ENCODE measurements at places on chromosomes 13 and 19. TPM values are rescaled to one million over a fixed set of nuclear protein-coding genes. Genes with fewer than 3 reads are reported as not detected.

DNA sequence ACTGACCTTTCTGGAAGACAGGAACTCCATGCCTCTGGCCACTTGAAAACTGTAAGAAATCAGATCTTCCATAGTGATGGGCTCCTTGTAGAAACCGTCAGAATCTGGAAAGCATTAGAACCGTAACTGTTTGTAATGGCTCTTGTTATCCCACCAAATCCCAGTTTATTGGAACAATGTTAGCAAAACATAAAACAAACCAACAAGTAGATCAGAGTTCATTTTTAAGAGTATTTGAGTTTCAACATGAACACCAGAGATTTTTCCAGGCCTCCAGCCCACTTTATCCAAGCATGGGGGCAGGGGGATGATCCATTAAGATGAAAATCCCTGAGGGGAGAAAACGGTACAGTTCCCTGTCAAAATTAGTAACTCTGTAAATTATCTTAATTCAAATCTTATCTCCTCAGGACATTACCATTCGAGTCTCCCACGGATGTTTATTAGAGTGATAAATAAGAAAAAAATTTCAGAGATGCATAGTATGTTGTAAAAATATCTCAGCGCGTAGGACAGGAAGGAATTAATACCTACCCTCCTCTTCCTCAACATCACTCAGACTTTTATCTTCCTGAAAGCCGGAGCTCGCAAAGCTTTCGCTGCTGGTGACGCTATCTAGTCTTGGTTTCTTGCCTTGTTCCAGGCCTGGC lies 172.5 kb downstream of the FLT1 start:
- no peaks in the 10 kb centered on the region for H3K4me1 ChIP-seq
- no peaks in the 10 kb centered on the region for H3K27me3 ChIP-seq
- no peak for DNase-seq
- no peak overlapping the region for H3K4me3 ChIP-seq
- H3K27ac ChIP-seq, result no peak overlapping the region
- H3K36me3 ChIP-seq, result no peaks in the 10 kb centered on the region

DNA sequence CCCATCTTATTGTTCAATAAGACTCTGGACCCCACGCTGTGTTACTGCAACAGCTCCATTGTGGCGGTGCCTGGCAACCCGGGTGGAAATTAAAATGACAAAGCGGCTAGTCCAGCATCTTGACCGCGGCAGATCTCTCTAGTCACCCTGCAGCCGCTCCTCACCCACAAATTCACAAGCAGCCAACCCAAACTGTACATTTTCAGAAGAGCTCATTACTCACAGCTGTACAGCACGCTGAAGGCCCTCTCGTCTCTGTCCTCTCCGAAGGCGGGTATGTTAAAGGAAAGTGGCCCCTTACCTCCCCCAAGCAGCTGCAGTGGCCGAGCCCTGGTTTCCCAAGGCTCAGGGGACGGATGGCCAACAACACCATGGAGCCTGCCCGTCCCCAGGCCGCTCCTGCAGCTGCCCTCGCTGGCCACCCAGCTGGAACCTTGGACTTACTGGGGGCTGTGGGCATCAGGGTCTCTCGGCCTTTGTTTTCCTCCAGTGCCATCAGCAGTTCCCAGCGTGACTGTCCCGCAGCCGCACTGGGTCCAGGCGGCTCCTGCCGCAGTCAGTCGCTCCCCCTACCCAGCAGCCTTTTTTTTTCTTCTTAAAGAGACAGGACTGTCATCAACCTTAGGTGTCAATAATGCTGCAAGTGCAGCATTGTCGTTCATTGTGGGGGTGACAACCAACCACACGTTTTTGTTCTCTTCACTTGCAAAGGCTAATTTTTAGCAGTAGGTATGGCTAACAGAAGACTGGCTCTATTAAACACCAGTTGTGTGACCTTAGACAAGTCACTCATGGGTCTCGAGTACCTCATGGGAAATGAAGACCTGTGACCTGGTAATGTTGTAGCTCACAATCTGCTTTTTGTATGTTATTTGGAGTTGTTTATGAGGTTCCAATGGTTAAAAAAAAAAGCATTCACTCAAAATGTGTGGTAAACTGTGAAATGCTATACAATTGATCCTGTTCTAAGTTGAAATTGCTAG lies at the start of gene SACS:
Gene SACS (minus strand): TSS at position 532 of the 983 bp plus-strand sequence. CDS start 22,463 bp downstream, outside the sequence.
- peaks cover 21% of the 10 kb centered on the region for H3K27me3 ChIP-seq
- peak within 1 kb of the TSS; percentile 40 for H3K4me3 ChIP-seq
- peak within 1 kb of the TSS; percentile 32 for H3K27ac ChIP-seq
- no peak for DNase-seq

GRCh38 chr19:8451885-8452284 lies 7.1 kb downstream of the HNRNPM start:
- H3K36me3 ChIP-seq, result peaks cover 9% of the 10 kb centered on the region
- no peak for DNase-seq
- H3K27me3 ChIP-seq, result no peaks in the 10 kb centered on the region

- H3K4me1 ChIP-seq, result no peaks in the 10 kb centered on the region
- no peak overlapping the region for H3K4me3 ChIP-seq
- no peaks in the 10 kb centered on the region for H3K27me3 ChIP-seq
- H3K36me3 ChIP-seq, result no peaks in the 10 kb centered on the region
Observed at GRCh38 chr13:41199526-41199925, 5.2 kb upstream of the KBTBD7 start.

DNA sequence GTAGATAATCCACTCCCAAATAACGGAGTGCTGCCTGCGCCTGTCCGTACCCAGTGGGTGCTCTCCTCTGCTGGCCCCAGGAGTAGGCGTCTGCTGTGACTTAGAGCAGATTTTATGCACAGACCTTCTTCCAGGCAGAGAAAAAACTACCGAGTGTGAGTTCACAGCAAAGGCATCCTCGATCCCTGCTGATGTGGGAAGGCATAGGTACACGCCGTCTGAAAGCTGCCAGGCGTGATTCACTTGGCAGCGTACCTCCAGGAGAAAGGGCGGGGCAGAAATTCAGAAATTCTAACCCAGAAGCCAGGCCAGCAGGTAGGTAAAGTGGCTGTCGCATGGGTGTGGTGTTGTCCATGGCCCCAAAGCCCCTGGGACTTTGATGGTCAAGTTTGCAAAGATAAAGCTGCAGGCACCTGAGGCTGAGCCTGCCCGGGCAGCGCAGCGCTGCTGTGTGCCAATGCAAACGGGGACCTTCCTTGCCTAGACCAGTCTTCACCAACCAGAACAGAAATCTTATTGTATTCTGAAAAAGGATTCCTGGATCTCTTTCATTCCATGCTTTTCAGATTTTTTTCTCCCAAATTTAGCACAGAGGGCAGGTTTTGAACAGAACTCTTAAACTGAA lies 36.3 kb downstream of the COL4A2 start:
- peak overlapping the region; percentile 87 for H3K27ac ChIP-seq
- H3K4me1 ChIP-seq, result peaks cover 57% of the 10 kb centered on the region
- DNase-seq, result no peak
- no peaks in the 10 kb centered on the region for H3K27me3 ChIP-seq
- no peak overlapping the region for H3K4me3 ChIP-seq

DNA sequence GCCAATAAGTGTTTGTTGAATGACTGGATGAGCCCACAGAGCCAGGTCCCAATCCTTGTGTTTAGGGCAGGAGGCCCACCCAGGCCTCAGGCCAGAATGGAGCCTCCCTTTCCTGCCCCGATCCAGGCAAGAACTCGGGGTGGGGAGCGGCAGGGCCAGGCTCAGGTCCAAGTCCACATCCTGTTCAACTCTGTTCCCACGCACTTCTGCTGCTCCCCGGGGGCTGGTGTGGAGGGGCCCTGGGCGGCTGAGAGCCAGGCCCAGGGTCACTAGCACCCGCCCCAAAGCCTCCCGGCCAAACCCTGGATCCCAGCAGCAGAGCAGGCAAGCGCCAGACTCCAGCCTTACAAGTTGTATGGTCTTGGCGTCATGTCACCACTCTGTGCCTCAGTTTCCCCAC lies 8.0 kb downstream of the ANGPTL8 start:
- no peaks in the 10 kb centered on the region for H3K4me1 ChIP-seq
- H3K27ac ChIP-seq, result peak overlapping the region; percentile 37
- no peak overlapping the region for H3K4me3 ChIP-seq
- H3K27me3 ChIP-seq, result no peaks in the 10 kb centered on the region
- no peaks in the 10 kb centered on the region for H3K36me3 ChIP-seq
- DNase-seq, result no peak

GRCh38 chr13:40220299-40220935 lies 446.0 kb downstream of the FOXO1 start:
- DNase-seq, result no peak
- H3K4me1 ChIP-seq, result peaks cover 7% of the 10 kb centered on the region
- H3K27me3 ChIP-seq, result no peaks in the 10 kb centered on the region
- H3K4me3 ChIP-seq, result no peak overlapping the region
- no peaks in the 10 kb centered on the region for H3K36me3 ChIP-seq

- no peaks in the 10 kb centered on the region for H3K27me3 ChIP-seq
- H3K27ac ChIP-seq, result peak overlapping the region; percentile 91
- no peaks in the 10 kb centered on the region for H3K36me3 ChIP-seq
- peaks cover 56% of the 10 kb centered on the region for H3K4me1 ChIP-seq
- H3K4me3 ChIP-seq, result peak overlapping the region; percentile 25
Observed at GRCh38 chr19:13002166-13002898, 7.1 kb downstream of the NFIX start.

DNA sequence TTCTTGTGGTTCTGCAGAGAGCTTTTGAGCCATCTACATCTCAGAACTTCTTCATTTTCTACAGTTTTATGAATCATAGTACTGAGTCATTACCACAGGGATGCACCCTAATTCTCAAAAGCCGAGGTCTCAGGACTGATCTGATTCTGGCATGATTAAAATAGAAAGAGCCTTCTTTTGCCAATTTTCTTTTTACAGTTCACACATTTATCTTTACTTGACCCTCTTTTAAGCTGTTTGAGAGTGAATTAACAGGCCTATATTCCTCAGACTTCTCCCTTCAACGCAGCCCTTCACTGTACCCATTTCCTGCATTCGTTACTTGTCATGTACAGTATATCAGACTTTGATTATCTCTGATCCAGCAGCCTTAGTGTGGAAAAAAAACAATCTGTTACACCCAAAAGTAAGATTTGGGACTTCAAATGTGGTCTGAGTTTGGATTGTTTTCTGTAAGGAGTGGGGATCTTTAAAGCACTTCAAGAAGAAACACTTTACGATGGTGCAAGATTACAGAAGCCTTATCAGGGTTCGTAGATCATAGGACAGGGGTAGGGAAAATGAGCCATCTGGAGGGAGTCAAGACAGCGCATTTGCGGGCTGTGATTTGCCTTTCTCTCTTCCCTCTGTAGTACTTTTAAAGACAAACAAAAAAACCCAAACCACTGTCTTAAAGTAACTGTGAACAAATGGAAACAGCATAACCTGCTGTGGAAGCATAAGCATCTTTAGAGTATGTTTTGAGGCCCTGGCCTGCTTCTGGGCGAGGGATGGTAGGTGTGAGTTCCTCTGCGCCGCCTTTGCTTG lies 15.3 kb upstream of the GPR183 start:
- H3K36me3 ChIP-seq, result no peaks in the 10 kb centered on the region
- no peak for DNase-seq
- H3K4me1 ChIP-seq, result peaks cover 15% of the 10 kb centered on the region
- no peaks in the 10 kb centered on the region for H3K27me3 ChIP-seq
- H3K4me3 ChIP-seq, result no peak overlapping the region
- H3K27ac ChIP-seq, result peak overlapping the region; percentile 59

Gene CEACAM8
- total RNA-seq, result not detected

DNA sequence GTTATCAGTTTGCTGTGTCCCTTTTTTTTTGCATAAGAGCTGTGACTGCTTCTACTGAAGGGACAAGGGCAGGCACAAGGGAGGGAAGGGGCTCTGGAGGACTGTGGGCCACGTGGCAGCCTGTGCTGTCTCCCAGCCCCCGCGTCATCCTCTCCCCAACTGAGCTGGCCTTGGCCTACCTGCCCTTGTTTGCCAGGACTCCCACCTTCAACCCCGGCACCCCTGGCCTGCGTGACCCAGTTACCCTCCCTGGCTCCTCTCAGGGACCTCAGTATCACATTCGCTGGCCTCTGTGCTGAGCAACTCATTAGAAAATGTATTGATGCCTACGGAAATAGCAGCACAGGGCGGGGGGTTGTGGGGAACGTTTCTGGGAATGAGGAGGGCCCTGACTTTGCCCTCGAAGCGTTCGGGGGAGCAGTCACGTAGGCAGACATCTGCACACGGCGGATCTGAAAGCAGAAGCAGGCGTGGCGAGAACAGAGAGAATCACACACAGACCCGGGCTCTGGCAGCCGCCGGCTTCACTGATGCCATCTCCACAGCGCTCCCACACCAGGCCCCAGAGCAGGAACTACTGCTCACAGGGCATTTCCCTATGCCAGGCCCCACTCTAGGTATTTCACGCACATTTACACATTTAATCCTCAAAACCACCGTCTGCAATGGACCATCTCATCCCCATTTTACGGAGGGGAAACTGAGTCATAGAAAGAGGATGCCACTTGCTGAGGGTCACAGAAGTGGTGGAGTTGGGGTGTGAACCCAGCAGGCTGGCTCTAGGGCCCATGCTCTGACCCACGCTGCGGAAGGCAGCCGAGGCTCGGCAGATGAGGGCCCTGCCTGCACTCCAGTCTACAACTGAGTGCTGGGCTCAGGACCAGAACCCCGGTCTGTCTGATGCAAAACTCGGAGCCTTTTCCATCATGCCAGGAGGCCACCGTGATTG lies 5.7 kb upstream of the ATF5 start:
- no peak overlapping the region for H3K4me3 ChIP-seq
- H3K27ac ChIP-seq, result no peak overlapping the region
- DNase-seq, result peak; percentile 46
- H3K27me3 ChIP-seq, result no peaks in the 10 kb centered on the region

DNA sequence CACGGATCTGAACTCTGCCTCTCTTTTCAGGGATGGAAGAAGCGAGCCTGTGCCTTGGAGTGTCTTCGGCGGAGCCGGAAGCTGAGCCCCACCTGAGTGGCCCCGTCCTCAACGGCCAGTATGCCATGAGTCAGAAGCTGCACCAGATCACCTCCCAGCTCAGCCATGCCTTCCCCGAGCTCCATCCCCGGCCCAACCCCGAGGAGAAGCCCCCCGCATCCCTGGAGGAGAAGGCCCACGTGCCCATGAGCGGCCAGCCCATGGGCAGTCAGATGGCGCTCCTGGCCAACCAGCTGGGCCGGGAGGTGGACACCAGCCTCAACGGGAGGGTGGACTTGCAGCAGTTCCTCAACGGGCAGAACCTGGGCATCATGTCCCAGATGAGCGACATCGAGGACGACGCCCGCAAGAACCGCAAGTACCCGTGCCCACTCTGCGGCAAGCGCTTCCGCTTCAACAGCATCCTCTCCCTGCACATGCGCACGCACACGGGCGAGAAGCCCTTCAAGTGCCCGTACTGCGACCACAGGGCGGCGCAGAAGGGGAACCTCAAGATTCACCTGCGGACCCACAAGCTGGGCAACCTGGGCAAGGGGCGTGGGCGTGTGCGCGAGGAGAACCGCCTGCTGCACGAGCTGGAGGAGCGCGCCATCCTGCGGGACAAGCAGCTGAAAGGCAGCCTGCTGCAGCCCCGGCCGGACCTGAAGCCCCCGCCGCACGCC lies 71.5 kb downstream of the ZNF536 start:
- no peaks in the 10 kb centered on the region for H3K4me1 ChIP-seq
- DNase-seq, result no peak
- no peak overlapping the region for H3K27ac ChIP-seq
- H3K4me3 ChIP-seq, result no peak overlapping the region
- H3K36me3 ChIP-seq, result no peaks in the 10 kb centered on the region

GRCh38 chr19:40539070-40539469 lies 37.6 kb upstream of the SHKBP1 start:
- no peak overlapping the region for H3K4me3 ChIP-seq
- no peaks in the 10 kb centered on the region for H3K27me3 ChIP-seq
- H3K4me1 ChIP-seq, result no peaks in the 10 kb centered on the region
- H3K36me3 ChIP-seq, result no peaks in the 10 kb centered on the region
- H3K27ac ChIP-seq, result no peak overlapping the region
- no peak for DNase-seq

Gene GATAD2A
- 82.7 TPM for total RNA-seq

Gene CABP5
- not detected for total RNA-seq

Gene PSG5
- total RNA-seq, result not detected
